ENCODE measurements at places on chromosomes 7 and 10.

DNA sequence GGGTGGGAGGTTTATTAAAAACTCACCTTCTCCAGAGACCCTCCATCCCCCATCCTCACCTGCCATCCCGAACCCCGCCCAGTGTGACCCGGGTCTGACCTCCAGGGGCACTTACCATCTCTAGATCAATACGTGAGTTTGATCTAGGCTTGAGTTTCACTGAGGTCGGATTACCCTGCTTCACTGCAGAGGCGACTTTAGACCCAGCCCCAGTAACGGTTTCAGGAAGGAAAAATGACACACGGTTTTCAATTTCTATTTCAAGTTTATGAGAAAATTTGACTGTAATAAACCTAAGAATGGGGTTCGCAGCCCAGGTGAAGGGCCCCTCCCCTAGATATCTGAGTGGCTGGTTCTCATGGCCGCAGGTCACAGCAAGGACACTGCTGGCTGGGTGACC, 33.1 kb downstream of the RCC1L start:
- no peak for DNase-seq

GRCh38 chr10:72238392-72239175, 22.5 kb upstream of the ASCC1 start:
- no peak for DNase-seq

- no peak for DNase-seq
Observed at GRCh38 chr7:143172354-143172753, 10.9 kb upstream of the TAS2R39 start.

- DNase-seq, result no peak
Observed at GRCh38 chr10:104831272-104831671, 190.2 kb downstream of the SORCS3 start.

DNA sequence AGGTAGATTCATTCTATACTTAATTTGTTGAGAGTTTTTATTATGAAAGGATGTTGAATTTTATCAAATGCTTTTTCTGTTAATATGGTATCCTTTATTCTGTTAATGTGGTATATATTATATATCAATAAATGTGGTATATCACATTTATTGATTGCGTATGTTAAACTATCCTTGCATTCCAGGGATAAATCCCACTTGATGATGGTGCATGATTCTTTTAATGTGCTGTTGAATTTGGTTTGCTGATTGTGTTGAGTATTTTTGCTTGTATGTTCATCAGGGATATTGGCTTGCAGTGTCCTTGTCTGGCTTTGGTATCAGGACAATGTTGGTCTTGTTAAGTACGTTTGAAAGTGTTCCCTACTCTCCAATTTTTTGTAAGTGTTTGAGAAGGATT, 11.9 kb downstream of the LRMDA start:
- DNase-seq, result no peak

DNA sequence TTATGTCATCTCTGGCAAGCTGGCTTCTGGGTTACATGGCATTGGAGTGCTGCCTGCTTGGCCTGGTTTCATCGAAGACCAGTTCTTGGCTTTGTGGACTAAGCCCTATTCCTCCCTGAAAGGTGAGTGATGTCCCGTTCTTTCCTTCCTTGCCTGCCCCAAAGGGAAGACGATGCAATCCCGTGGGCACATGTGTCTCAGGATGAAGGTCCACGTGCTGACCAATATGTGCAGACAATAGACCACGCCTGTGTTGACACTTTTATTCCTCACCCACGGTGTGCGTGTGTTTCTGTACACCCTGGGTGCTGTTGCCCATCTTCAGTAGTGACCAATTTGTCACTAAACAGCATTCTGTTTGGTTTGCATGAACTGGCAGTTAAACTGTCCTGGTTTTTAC, 28.6 kb upstream of the SHH start:
- no peak for DNase-seq

DNA sequence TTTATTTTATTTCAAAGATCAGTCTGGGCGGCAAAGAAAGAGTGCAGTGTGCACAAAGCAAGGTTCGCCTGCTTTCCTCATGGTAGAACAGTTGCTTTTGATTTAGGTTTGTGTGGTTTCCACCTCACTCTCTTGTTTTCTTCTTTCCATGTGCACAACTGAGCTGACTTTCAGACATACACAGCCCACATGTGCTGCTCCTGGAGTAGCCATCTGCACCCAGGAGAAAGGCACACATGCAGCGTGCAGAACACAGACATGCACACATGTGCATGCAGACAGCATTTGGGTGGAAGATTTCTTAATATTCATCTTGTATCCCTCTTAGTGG, 302.1 kb downstream of the FZD1 start:
- no peak for DNase-seq

DNA sequence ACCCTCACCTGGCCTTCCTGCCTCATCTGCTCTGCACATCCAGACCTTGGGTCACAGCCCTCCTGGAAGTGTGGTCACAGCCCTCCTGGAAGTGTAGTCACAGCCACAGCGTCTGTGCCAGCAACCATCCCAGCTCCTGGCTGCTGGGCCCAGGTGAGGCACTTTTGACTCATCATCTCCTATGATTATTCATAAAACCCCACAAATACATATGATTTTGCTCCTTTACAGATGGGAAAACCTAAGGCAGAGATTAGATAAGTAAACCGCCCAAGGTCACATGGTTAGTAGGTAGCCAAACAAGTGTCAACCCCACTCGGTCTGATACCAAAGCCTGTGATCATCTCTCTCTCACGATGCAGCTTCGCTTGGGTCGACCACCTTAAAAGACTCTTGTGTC, 94.3 kb downstream of the PRLHR start:
- DNase-seq, result no peak

DNA sequence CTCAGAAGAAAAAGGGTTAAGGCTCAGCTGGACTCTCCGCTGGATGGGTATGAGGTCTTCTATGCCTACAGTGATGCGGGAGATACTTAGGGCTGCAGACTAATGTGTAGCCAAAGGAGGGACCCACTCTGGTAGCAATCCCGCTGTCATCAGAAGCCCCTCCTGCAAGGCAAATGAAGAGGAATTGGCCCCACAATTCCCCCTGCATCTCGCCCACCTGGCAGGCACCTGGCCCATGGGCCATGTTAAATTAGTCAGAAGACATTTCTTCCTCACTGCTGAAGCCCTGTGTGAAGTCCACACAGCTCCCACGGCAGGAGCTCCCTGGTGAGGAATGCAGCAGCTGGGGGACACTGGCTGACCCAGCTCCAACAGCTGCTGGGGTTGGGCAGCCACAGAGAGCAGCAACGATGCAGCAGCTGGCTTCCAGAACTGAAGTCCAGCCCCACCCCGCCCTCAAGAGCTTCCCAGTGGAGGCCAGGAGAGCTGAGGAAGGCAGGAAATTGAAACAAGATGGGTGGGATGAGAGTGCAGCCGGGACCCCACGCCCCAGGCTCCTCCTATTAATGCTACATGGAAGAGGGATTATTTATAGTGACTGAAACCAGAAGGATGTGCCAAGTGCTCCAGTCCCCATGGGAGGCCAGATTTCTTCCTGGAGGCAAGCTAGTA, 5.5 kb downstream of the VSTM4 start:
- DNase-seq, result no peak

DNA sequence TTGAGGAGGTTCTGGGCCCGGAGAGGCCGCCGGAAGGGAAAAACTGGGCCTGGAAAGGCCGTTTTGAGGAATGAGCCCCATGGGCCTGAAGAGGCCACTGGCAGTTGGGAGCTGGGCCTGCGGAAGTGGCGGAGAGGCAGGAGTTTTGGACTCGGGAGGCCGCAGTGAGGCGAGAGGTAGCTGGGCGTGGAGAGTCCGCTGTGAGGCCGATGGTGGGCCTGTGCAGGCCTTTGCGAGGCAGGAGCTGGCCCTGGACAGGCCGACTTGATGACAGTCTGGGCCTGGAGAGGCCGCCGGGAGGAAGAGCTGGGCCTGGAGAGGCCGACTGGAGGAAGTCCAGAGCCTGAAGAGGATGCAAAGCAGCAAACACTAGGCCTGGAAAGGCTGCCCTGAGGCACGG, 259.0 kb upstream of the NUPR2 start:
- DNase-seq, result no peak

GRCh38 chr7:36794689-36795088, 70.4 kb upstream of the AOAH start:
- DNase-seq, result no peak

DNA sequence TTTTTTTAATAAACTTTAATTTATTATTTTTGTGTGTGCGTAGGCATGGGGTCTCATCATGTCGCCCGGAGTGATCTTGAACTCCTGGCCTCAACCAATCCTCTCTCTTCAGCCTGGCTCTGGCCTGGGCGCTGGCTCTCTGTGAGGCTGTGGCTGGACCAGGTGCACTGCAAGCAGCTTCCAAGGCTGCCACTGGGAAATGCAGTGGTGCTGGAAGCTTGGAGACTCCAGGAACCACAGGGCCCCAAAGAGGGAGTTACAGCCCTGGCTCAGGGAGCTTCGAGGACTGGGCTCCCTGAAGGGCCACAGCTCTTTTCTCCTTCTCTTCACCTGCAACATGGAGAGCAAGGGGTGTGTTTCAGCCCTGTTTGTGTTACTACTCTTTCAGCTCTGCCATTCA, 36.7 kb upstream of the BNIP3 start:
- DNase-seq, result no peak

- DNase-seq, result no peak
Observed at GRCh38 chr7:26492816-26493215, 201.2 kb downstream of the SNX10 start.

GRCh38 chr7:157384301-157384700, 47.5 kb downstream of the DNAJB6 start:
- DNase-seq, result no peak
